AG04449 (cell line): ENCODE measurements at places on chromosomes 16 and 17.

DNA sequence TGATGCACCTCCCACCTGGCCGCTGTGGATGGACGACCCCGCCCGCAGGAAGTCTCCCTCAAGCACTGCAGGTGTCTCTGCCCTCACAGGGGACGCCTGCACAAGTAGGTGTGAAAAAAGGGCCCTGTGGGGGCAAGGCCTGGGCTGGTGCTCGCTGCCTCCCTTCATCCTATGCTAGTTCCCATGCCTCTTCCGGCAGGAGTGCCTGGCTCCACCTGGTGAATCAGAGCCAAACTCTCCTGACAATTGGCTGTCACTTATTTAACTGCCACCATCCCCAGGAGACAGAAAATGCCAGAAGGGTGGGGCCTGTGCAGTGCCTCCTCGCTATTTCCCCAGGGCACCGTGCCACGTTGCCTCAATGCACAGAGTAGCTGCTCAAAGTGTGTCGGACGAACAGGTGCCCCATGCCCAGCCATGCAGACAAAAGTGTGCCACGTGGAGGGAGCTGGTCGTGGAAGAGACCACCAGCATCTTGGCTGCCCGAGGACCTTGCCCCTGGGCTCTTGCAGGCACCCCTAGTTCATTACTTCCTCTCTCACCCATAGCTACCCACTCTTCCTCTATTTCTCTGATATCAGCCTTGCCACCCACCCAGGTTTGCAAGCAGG, 170.7 kb downstream of the SEC14L1 start:
- DNase-seq: no peak

DNA sequence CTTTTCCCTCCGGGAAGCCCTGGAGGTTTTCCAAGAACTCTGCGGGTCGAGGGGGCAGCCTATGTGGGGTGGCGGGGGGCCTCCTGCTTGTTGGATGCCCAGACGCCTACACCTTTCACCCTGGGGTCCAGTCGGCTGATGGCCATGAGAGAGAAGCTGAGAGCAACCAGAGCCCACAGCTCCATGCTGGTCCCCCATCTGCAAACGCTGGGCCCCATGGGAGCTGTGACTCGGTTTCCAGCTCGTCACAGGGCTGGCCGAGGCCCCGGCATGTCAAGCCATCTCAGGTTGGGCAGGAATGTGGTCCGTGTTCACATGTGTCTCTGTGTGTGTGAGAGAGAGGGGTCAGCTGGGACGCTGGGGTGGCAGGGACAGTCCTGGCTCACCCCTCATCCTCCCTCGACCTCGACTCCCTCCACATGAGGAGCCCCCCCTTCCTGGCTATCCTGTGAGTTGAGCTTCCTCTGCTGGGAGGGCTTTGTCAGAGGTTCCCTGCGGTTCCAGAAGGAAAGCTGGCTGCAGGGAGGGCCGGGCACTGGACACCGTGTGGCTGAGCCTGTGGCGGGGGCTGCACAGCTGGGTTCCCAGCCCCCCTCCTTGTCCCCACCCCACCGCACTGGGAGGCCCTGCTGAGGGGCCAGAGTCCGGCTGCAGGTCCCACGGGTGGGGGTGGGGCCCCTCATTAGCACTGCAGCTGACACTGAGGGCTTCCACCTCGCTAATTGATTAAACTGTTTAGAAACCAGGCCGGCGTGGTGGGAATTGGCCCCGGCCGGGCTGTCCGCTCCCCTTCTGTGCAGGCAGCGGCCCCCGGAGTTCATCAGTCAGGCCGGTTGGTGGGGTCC, 19.1 kb downstream of the METRNL start:
- no peak for DNase-seq

DNA sequence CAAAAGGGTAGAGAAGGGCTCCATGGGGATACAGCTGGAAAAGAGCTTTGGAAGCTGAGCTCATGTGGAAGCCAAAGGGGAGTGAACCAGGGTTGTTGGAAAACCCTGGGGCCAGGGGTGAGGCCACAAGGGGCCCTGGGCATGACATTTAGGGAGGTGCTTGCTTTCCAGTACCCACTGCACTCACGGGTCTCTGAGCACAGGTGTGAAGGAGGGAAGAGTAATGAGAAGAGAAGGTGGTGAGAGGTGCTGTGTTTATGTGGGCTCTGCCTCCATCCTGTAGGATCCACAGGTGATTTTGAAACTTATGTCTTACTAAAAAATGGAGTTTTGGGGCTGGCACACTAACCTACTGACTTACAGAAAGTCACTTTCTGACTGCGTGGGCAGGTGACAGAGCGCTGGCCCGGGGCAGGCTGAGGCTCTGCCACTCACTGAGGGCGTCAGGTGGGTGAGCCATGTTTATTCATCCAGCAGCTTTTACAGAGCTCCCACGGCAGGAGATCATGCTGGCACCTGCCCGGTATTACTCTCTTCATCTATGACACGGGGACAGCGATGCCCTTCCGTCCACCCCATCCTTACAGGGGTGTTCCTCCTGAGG, 18.9 kb downstream of the KSR1 start:
- no peak for DNase-seq

DNA sequence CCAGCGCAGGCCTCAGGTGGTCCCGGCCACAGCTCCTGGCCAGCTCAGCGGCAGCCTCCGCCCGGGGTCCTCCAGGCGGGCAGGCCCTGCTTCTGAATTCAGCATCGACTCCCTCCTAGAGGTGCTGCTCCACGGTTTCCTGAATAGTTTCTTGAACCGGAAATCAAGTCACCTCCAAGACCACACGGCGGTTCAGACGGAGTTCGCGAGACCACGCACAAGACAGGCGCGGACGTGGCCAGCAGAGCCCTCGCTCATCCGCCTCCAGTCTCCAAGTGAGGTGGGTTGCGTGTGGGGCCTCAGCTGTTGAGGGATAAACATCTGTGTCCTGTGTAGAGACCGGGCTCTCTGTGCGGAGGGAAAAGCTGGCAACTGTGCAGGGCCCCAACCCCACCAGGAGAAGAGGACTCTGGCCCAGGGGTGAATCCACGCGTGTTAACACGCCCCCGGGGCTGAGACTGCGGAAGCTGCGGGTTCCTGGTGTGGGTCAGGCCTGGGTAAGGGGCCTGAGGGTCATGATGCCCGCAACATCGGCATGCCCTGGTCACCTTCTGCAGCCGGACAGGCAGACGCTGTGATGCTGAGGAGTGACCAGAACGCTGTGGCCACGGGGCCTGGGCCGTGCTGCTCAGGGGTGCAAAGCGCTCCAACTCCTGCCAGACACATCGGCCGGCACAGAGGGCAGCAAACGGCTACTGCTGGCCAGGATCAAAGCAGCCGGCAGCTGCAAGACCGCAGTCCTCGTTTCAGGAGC, 55.0 kb upstream of the METRNL start:
- DNase-seq: no peak

GRCh38 chr17:73821665-73822064, 177.4 kb upstream of the SDK2 start:
- no peak for DNase-seq

DNA sequence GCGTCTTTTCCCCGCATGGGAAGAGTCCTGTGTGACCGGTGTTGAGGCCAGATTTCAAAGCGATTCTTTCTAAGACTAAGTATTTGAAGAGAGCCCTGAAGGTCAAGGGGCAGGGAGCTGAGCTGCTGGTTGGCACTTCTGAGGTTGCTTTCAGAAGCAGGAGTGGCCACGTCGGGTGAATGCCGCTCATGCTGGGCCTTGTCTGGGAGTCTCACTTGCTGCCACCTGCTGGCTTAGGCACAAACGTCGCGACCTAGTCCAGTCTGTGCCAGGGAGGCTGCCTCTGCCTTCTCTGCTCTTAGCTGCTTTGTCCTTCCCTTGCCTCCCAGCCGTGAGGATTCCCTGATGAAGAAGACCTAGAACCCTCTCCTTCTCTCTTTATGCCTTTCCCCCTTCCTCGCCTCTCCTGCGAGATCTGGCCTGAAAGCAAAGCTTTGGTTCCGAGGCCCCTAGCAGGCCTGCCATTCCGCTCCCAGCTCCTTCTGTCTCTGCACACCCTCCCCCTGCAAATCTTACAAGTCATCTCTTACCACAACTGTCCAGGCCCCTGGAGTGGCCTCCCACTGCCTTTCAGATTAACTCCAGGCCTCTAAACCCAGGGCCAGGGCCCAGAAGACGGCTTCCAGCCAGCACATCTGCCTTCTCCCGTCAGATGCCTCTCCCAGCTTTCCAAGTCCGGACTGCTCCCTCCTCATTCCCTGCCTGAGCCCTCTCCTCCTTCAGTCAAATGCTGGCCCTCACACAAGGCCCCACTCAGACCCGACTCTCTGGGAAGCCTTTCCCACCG, 11.4 kb downstream of the CTNS start:
- DNase-seq: no peak

DNA sequence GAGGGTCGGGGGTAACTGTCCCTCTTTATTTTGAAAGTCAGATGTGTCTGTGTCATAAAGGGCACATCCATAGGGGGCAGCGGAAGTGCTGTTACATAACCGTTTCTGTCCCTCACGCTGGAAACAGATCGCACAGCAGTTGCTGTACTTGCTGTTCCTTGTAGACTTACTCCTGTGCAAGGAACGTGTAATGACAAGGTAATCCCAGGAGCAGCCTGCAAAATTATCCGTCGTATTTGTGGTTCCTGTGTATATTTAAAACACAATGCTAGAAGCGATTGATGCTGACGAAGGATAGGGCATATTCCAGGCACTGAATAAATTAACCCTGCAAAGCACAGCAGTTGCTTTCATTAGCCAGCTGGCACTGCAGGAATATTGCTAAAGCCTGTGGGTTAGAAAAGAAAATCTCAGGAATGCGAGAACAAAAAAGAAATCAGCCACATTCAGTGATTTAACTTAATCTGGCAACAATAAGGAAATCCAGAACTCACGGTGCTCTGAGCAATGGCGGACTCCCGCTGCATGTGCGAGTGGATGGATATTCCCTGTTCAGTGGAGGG, 76.2 kb downstream of the SPECC1 start:
- DNase-seq: no peak

DNA sequence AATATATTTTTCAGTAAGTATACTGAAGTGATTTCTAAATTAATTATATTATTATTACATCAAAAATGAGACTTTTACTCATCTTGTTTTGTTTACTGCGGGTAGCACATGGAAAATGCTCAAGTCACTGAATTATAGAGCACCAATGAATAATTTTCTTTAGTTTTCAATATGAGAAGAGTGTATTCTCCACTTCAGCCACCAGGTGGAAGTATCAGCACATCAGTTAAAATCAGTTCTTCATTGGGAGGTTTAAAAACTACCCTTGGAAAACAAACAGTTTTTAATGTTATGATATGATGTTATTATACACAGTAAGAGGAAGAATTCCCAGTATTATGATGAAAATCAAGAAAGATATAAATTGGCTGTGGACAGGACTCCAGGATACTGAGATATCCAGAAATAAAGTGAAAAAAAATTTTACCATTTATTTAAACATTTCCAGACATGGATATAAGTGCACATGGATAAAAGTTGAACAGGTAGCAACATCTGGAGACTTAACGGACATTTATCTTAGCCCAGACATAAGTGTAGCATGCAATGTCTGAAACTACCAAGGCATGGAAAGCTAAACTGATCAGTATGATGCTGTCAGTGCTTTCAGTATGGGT, 467.3 kb downstream of the KCNJ2 start:
- DNase-seq: peak; percentile 2

- no peak for DNase-seq
These were observed 38.4 kb upstream of the IRX6 start for GRCh38 chr16:55285586-55285985.

DNA sequence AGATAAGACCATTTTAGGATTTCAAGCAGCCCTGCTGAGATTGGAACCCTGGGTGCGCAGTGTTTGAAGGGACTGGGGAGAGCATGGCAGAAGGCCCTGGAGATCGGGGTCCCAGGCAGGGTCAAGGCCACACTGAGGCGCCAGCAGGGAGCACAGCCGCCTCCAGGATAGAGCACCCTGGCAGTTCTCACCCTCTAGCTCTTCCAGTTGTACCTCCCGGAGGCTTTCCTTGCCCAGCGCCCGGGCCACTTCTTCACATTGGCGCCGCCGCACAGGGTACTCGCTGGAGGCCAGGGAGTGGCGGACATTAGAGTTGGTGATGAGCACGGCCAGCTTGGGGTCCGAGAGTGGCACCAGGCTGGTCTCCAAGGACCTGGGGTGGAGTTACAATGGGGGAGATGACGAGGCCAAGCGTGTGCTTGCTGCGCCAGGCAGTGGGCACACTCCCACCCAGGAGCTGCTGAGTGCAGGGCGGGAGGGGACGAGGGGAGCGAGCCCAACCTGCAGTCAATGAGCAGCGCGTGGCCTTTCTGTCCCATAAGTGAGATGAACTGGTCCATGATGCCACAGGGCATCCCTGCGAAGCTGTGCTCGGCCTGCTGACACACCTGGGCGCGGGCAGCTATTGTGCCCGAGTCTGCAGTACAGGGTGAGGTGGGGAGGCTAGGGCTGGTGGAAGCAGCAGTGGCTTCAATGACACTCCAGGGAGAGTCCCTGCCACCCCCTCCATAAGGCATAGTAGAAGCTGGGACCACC, 2.3 kb downstream of the GALK1 start:
- DNase-seq: no peak

DNA sequence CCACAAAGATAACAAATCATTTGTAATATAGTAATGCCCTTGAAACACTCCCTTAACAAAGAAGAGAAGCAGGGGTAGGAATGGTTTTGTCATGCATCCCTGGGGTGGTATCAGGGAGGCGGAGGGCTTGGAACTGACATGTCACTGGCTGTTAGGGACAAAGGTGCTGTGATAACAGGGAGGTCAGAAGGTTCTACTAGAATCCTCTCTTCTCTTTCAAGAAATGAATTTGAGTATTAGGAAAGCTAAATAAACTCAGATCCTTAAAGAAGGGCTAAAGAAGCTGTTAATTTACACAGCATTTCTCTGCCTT, 65.4 kb upstream of the ADAMTS18 start:
- no peak for DNase-seq

GRCh38 chr16:71287454-71287853, 1.7 kb downstream of the CMTR2 start:
- no peak for DNase-seq

DNA sequence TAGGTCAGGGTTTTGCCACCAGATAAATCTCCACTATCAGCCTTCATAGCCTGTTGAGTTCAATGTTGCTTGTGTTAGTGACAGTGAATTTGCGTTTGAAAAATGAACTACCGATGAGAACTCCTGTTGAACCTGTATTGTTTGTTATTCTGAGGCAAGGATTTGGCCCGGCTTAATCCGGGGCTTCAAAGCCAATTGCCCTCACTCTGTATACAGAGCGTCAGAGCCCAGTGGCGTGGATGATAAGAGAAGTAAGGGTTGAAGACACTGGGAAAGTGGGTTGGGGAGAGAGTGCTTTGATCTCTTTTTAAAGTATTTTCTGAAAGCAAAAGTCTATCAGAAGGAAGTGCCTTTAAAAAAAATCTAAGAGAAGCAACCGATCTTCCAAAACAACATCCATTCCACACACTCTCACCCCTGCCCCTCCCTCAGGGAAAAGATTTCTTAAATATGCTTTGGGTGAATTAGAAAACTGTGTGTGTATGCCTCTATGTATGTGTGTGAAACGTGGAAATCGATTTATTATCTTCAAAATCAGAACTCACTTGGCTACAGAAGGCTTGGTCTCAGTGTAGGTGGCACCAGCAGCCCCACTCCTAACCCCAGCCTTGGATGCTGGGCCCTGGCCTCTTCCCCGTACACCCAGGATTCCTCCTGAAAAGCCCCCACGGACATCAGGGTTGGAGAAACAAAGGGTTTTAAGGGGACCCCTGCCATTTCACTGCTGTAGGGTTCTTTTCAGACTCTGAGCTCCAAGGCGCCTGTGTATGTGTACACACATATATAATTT, 8.8 kb downstream of the TBX4 start:
- no peak for DNase-seq
